Stimulated activated CD8-positive, alpha-beta memory T cell treated with anti-CD3 and anti-CD28 coated beads, Interleukin-7, amount 100 ng/mL, for 1 hour (primary cell): ENCODE measurements at places on chromosomes 6 and 20.

GRCh38 chr6:150452428-150453243, 83.8 kb downstream of the IYD start:
- no peak for DNase-seq

- no peak for DNase-seq
Observed at GRCh38 chr20:13236990-13237720, 16.1 kb downstream of the ISM1 start.

DNA sequence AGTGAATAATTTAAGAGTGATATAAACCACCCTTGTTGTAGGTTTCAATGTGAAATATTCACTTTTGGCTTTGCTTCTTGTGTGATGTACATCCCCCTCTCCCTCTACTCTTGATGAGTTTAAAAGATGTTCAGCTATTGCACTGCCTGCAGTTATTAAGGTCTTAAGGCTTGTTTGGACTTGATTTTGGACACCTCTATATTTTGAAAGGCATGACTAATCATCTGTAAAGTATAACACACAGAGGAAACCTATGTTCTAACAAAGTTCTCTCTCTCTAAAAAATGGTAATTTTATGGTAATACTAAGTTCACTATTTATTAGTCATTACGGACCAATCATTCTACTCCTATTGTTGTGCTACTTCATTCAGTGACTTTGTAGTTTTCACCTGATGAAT, 1719.9 kb downstream of the GRIK2 start:
- DNase-seq: no peak

DNA sequence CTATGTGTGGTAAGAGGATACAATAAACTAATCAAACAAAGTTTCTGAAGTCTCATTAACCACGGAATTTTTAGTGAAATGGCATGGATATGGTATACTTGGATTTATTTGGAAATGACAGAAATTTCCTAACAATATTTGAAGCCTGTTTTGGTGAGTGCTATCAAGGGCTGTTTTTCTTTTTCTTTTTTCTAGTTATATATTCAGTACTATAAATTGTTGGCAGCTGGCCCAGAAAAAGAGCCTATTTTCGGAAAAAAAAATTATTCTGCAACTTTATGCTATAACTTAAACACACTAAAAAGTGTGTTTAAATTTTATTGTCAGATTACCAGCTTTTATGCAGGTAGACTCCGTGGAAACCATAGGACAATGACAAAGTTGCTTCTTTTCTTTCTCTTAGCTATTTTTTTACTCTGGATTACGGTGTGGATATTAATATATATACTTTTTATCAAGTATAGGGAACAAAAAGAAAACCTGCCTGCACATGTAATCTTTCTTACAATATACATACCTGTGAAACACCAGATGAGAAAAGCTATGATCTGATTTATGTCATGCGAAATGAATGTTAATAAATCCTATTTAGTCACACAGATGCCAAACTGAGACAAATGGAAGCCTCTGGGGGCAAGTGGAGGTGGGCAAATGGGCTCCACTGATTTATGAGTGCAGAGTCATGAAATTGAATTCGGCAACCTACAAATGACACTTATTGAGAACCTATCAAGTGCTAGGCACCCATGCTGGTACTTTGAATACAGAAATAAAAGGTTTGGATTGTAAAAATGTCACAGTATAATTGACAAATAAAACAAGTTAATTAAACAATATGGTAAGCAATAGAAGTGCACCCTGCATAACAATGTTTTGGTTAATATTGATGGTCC, 919.5 kb upstream of the FLRT3 start:
- DNase-seq: no peak

GRCh38 chr6:21752054-21752811, 158.7 kb downstream of the SOX4 start:
- DNase-seq: no peak

DNA sequence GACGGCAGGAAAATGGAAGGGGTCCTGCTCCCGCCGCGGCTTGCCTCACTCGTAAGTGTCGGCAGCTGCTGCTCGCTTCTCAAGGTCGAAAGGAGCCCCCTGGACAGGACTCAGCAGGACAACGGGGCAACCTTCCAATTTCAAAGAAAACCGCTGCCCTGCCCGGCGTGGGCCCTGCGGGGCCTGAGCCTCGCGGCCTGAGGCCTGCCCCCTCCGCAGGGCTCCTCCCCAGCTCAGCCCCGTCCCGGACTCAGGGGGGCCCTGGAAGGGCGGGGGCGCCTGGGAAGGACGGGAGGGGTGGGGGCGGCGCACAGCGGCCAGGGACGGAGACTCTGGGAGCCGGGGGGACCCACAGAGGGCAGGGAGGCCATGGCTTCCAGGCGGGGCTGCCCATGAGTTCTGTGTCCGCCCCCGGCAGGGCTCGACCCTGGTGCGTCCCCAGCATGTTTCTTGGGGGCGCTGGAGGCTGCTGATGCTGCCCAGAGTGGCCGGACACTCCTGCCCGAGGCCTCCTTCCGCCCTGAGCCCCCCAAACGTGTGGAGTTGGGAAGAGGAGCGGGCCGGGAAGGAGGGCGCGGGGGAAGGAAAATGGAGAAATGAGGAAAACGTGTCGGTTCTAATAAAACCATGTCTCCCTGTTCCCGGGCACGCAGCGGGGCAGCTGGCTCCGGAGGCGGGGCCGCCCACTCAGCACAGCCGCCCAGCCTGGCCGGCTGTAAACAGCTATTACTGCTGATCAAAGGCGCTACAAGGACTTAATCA, 114.6 kb downstream of the DLL1 start:
- no peak for DNase-seq

- DNase-seq: peak; percentile 47
Observed at GRCh38 chr6:36340618-36341454, 4.1 kb upstream of the BNIP5 start.

DNA sequence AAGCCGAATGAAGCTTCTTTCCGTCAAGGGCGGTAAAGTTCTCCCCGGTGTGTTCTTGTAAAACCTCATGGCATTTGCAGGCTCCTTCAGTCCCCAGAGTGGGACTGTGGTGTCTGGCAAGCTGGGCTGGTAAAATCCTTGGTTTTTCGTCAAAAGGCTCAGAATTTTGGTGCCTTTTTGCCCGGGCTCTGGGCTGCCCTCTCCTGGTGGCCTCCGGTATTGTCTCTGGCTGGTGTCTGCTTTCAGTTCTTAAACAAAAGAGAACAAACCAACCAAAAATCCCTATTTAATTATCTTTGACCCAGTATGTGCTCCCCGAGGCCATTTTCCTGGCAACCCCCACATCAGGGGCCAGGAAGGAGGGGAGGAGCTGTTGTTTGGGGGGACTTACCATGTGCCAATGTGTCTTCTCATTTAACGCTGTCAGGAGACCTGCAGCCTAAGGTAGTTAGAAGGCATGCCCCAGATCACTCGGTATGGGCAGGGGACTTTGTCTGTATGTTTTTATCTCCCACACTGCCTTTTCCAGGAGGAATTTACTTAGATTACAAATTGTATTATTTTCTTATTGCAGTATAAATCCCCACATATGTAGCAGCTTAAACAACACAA, 11.1 kb downstream of the CDH4 start:
- peak; percentile 13 for DNase-seq

- no peak for DNase-seq
Observed at GRCh38 chr6:72619883-72620696, 1.8 kb upstream of the KCNQ5 start.

DNA sequence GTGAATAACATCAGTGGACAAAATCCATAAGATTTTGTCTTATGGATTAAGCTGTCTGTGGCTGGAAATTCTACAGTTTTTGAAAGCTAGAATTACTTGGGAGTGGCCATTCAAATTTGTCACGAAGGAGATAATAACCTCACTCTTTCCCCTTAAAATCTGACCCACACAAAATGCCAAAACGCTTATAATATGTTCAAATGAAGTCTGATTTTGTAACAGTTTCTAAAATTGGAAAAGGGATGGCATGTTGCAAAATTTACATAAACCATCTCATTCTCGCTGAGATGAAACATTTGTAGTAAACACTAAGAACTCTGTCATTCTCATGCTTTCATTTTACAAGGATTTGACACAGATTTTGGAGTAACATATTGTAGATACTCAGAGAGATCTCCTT, 112.7 kb downstream of the GJA1 start:
- DNase-seq: no peak

DNA sequence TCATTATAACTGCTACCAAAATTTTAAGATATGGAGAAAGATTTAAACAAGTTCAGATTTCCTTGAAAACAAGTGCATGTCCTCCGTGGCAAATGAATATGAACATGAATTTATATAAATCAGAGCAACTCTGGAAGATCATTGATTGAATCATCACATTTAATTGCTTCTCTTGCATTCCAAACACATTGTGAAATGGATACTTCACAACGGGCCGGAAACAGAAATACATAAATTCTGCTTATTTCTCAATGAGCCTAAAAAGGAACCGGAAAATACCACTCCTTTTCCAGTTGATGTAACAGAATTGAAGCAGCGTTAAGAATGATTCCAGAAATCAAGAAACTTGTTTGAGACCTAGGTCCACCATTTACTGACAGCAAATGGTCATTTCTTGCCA, 134.6 kb upstream of the BTN3A2 start:
- DNase-seq: no peak

GRCh38 chr20:46674253-46675083, 14.8 kb downstream of the TP53RK start:
- no peak for DNase-seq

GRCh38 chr6:30196376-30196775, 16.8 kb downstream of the TRIM26 start:
- DNase-seq: no peak

- DNase-seq: no peak
Observed at GRCh38 chr6:112279031-112279935, 24.9 kb upstream of the LAMA4 start.
